ENCODE measurements at places on chromosomes 16 and 17.

- no peak for DNase-seq
These were observed 389.7 kb downstream of the SOX9 start for GRCh38 chr17:72510351-72511016.

DNA sequence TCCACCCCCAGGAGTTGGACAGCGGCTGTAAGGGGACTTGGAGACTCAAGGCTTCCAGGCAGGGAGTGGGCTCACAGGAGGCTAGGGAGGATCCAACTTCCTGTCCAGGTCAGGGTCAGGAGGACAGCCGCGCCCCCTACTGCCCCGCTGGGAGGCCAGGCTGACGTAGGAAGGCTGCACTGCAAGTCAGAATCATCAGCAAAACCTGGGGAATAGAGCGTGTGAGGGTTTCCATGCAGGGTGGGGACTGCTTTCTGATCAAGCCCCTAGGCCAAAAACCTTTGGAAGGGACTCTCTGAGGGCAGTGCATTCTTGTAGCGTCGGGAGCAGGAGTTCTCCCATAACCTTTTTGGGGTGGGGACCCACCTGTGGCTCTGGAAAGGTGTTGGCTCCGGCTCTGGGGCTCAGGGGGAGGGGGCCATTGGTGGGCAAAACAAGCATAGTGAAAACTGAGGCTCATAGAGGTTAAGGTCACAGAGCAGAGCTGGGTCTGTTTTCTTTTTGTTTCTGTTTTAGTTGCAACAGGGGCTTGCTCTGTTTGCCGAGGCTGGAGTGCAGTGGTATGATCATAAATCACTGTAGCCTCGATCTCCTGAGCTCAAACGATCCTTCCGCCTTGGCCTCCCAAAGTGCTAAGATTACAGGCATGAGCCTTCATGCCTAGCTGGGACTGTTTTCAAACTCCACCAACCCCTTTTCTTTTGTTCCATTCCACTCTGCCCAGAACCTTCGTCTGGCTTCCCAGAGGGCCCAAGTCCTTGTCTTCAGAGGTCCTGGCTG lies 22.1 kb downstream of the RAI1 start:
- no peak for DNase-seq

DNA sequence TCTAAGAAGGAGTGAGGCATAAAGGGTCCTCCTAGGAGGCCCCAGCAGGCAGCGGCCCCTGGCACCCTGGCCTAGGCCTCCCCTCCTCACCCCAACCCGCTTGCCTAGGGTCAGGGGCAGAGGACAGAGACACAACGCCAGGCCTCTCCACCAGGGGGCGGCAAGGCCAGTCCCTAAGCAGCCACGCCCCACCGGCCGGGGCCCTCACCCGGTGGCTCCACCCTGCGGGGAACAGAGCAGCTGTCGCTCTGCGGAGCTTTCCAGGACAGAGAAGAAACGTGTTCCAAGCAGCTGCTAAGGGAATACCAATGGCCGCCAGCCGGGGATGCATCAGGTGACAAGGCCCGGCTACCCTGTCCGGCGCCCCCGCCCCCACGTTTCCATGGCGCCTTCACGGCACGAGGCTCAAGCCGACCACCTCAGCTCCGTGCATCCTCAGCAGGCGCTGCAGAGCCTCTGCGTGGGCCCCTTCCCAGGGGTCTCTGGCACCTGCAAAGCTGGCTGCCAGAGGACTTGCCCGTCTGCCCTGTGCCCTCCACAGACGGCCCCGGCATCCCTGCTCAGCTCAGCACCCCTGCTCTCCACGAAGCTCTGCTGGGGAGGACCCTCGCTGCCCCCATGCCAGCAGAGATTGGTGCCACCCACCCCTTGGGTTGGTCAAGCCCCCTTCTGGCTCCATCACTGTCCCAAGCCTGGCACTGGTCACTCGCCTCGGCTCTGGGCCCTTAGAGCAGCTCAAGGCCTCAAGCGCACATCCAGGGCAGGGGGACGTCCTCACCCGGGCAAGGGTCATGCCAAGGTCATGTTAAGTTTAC lies 5.6 kb downstream of the ZNF598 start:
- DNase-seq = peak; percentile 68

DNA sequence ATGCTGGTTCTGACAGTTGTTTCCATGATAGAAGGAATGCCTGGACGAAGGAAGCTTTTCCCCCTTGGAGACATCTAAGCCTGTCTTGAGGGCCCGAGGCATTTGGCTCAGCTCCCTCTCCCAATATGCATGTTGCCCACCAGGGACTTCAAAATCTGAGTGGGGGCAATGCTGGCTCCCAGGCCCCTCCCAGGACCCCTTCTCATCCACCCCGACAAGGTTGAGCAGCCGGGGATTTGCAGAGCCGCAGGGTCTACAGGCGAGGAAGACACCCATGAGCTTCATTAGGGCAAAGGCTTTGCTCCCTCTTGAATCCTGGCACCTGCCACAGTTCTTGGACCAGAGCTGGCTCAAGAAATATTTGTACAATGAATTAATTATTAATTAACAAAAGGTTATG lies 25.1 kb upstream of the DNAH17 start:
- no peak for DNase-seq

DNA sequence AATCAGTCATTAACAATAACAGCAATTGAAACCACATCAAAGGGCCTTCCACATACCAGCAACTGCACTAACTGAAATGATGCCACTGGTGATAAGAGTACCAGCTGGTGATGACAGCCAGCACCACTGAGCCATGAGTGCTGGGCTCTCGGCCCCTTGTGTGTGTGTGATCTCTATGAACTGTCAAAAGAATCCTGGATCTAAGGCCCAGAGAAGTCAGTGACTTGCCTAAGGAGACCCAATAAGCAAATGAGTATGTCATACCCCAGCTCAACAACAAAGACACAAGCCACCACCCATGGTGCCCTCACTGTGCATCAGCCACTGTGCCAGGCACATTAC lies 220.9 kb downstream of the ZNF423 start:
- DNase-seq = no peak

DNA sequence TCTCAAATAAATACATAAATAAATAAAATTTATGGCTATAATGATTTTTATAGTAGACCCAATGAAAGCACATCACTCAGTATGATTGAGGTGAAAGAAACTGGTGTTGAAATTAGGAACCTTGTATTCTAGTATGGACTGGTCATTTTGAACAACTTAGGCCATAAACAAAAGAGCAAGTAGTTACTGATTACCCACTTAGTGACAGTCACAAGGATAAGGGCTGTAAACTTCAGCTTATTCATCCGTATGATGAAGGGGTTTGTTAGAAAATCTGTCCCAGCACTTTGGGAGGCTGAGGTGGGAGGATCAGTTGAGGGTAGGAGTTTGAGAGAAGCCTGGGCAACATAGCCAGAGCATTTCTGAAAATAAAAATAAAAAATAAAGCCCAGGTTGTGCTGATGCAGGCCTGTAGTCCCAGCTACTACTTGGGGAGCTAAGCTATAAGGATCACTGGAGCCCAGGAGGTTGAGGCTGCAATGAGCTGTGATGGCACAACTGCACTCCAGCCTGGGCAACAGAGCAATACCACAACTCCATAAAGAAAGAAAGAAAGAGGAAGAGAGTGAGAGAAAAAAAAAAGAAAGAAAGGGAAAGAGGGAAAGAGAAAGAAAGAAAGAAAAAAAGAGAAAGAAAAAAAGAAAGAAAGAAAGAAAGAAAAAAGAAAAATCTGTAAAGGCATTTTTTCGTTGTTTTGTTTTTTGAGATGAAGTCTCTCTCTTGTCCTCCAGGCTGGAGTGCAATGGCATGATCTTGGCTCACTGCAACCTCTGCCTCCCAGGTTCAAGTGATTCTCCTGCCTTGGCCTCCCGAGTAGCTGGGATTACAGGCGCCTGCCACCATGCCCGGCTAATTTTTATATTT lies 4.2 kb upstream of the SPAG9 start:
- DNase-seq = no peak

DNA sequence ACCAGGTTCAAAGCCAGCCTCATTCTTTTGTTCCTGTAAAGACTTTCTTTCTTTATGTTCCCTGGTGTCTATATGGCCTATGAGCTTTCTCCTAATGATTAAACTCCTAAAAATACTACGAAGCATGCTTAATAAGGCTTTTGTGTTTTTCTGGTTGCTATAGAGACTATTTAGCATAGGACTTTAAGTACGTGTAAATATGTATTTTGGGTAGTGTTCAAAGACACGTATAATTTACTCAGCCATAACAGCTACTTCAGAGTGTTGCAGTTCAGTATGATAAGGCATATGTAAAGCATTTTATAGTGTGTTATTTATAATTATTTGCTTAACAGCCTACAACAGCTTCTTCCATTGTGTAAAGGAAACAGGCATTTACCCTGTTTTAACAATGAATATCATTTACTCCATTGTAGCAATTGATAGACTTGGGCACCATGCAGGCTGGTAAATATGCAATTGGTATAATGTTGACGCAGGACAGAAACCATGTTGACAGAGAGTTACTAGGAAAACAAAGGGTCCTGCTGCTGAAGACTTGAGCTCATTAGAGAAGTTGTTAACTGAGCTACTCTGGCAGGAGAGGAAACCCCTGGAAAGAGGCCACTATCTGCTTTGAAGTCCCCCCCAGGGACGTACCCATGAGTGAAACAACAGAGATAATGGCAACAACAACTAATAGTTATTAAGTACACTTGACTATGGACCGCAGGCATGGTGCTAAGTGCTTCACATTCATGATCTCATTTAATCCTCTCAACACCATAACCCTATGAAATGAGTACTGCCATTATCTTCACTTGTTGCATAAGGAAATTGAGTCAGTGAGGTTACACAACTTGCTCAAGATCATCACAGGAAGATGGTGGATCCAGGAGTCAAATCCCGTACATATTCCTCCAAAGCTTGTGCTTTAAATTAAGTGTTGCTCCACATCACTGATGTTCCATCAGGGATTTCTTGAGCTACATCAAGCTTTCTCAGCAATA lies 342.2 kb upstream of the DYNLRB2 start:
- no peak for DNase-seq

DNA sequence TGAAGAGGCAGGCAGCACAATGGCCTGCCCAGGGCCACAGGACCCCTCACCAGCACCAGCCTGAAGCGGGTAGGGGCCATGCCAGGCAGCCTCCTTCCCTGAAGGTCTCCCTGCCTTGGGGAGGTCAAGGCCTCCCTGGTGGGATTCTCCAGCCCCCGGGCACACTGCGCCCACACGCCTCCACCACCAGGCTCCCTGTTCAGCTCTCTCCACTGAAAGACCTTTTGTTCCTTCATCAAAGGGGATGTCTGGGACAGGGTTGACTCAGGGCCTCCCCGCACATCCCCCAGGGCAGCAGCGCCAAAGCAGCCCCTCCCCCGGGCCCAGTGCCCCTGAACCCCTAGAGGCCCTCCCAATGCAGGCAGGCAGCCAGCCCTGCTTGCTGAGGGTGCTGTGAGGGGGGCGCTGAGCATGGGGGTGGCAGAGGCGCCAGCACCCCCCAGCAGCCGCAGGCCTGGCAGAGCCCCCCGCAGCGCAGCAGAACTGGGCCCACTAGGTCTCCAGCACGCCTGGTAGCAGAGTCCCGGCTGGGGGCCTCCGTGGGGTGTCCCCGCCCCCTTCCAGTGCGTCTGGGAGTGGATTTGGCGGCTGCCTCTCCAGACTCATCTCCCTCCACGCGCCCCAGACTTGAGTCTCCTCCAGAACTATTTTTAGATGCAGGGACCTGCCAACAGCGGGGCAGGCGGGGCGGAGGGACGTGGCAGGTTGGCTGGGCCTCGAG lies 13.1 kb downstream of the BCAR1 start:
- no peak for DNase-seq
